ENCODE measurements at places on chromosomes 7 and 10. TPM values are rescaled to one million over a fixed set of nuclear protein-coding genes. Genes with fewer than 3 reads are reported as not detected.

GRCh38 chr10:99784727-99785441 is 2.4 kb downstream of the ABCC2 start:
- no peaks in the 10 kb centered on the region for H3K27me3 ChIP-seq
- H3K4me3 ChIP-seq = no peak overlapping the region
- H3K27ac ChIP-seq = no peak overlapping the region

- no peaks in the 10 kb centered on the region for H3K36me3 ChIP-seq
- no peak overlapping the region for H3K27ac ChIP-seq
- H3K4me3 ChIP-seq = no peak overlapping the region
- DNase-seq = no peak
Observed at GRCh38 chr10:14299556-14299955, 31.2 kb downstream of the FRMD4A start.

DNA sequence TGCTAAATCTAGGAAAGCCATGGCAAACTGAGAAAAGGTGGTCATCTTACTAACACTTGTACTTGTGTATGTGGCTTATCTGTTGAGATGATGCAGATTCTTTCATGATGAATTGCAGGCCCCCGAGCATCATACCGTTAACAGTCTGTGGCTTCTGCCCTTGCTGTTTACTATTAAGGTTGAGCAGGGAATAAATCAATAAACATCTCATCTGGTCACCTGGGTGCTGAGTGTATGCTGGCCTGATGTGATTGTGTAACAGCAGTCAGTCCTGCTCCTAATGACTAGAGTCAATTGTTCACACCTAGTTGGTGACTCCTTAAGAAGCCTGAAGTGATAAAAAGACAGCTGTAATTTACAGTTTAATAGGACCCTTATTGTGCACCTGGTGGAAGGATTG is 8.3 kb upstream of the GNAT3 start:
- H3K4me1 ChIP-seq = no peaks in the 10 kb centered on the region
- H3K36me3 ChIP-seq = no peaks in the 10 kb centered on the region
- no peak overlapping the region for H3K27ac ChIP-seq
- no peak overlapping the region for H3K4me3 ChIP-seq
- H3K27me3 ChIP-seq = no peaks in the 10 kb centered on the region

GRCh38 chr10:104201636-104202035 is 30.5 kb downstream of the CFAP43 start:
- H3K27ac ChIP-seq = no peak overlapping the region
- DNase-seq = no peak
- H3K27me3 ChIP-seq = peaks cover 16% of the 10 kb centered on the region
- H3K4me1 ChIP-seq = no peaks in the 10 kb centered on the region
- H3K4me3 ChIP-seq = no peak overlapping the region

ARMC3 gene
- total RNA-seq = not detected

SPDYE11 gene
- not detected for total RNA-seq

ADRA2A gene
- not detected for total RNA-seq

CFAP69 gene
- not detected for total RNA-seq
